ENCODE measurements at places on chromosomes 7 and 10.

GRCh38 chr7:107077699-107078516, 33.4 kb downstream of the PRKAR2B start:
- no peak for DNase-seq

GRCh38 chr7:32928785-32929298, 28.4 kb upstream of the FKBP9 start:
- no peak for DNase-seq

- no peak for DNase-seq
These were observed 28.8 kb upstream of the GPR26 start for GRCh38 chr10:123637326-123637880.

DNA sequence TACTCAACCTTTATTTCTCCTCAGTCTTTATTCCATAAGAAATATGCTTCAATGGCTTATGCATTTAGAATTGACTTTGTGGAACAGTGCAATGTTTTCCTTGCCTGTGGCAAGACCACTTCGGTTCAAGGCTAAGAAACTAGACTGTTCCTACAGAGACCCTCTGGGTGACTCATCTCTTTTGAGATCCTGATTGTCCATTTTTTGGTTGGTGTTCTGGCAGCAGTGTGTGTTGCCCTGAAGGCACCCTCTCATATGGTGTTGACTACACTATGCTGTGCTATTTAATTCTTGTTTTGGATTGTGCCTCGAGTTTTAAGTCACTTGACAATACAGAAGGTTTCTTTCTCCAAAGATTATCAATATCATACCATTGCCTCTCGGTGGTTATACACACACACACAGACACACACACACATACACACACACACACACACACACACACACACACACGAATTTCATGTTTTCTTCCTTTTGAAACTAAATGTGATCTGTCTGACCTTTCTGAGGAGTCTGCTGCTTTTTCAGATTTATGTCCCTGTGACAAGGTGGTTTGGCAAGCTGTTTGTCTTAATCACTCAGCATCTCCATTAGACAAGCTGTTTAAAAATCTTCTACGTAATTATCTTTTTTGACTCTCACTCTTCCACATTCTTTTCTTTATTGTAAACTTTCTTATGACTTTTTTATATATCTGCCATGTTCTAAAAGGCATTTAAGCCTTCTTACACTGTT, 187.2 kb downstream of the VTI1A start:
- DNase-seq = no peak

- DNase-seq = no peak
These were observed 47.6 kb upstream of the PDCD4 start for GRCh38 chr10:110824152-110824441.

DNA sequence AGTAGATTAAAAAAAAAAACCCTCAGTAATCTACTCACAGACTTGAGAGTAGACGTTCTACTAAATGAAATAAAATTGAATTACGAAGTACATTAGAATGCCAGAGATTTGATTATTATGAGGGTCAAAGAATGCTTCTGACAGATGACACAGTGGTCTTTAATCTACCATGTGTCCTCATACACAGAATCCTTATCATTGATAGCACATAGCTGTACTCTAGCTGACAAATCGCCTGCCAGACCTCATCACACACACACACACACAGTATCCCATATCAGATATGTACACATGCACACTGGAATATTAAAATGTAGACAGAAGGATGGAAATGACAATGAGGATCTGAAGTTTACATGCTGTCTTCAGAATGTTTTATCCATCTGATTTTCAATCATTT, 104.6 kb downstream of the SORCS1 start:
- no peak for DNase-seq

- DNase-seq = no peak
These were observed 45.2 kb upstream of the NPFFR1 start for GRCh38 chr10:70328967-70329366.

GRCh38 chr7:100266576-100267354, 40.7 kb upstream of the SPDYE3 start:
- no peak for DNase-seq

DNA sequence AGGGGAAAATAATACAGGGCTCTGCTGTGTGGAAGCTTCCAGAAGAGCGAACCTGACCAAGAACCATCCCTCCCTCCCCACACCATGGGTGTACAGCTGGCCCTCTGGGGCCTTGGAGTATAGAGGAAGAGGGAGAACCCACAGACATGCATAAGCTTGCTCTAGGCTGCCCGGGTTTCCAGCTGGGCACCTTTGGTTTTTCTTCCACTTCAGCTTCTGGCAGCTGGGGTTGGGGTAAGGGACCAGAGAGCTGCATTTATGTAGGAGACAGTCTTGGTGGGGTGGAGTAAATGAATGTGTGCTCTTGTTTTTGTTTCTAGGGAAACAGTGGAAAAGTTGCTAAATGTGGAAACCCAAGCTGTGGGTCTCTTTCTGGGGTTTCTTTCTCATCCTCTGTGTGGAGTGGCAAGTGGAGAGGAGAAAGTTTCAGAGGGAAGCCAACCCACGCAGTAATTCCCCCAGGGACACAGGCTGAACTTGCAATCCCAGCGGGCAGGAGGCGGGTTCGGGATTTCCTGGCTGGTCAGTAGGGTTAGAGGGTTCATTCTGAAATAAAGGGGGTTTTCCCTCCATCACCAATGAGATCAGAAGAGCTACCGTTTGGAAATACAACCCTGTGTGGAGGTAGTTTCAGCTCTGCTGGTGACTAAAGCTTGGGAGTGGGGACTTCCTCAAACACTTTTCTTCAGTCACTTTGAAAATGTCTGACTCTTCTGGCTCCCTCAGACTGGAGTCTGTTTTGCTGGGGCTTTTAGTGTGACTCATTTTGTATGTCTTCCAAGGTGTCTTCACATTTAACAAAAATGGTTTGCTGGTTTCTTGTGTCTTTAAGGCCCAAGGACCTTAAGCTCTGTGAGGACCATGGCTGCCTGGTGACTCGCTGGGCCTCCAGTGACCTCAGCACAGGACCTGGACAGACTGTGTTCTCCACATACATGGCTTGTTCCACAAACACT, 22.2 kb upstream of the SRGN start:
- no peak for DNase-seq

DNA sequence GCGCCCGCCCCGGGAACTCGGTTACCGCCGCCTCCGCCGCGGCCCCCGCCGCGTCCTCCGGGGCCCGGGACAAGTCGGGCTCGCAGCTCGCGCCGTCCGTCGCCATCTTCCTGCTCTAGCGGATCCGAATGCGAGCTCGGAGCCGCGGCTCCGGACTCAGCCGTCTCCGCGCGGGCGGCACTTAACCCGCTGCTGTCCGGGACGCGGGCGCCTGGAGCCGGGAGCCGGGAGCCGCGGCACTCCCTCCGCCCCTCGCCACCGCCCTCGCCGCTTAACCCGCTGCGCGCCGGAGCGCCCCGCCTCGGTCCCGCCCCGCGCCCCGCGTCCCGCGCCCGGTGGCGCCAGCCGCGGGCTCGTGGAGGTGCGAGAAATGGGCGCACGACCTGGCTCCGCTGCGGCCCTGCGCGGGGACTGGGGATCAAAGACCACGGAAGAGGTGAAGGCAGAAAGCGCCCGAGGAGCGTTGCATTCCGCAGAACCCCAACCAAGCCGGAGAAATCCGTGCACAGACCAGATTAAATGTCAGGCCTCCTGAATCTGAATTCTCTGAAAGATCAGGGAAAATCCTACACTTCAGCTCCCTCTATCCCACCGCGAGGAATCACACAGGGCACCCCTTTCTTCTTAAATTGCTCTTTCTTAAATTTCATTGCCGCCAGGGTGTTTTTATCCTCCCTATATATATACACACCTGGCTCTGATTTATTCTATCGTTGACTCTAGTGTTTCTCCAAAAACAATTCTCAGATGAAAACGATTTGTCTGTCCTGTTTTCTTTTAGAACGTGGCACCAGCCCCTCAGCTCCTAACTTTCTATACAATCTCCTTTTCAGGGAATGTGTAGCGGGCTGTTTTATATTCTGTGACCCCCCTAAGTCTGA, at the start of gene CTTNBP2:
TSS of gene CTTNBP2 (minus strand) at position 132 of the 881 bp plus-strand sequence. CDS start at position 106, 26 bp downstream.
- peak; percentile 45 for DNase-seq

DNA sequence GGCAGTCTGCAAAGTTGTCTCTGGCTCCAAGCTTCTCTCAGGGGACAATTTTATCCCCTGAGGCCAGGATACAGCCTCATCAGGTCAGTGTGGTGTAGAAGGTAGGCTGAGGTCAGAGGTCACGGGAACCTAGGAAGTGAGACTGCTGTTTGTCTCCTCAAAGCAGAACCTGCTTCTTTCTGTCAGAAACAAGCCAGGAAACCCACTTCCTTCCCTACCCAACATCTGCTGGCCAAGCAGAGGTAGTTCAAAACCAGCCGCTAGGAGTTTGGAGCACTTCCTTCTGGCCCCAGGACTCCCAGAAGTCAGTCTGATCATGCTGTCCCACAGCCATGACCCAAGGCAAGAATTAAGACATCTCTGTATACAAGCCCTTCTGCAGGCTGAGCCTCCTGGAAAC, 12.2 kb downstream of the CLRN3 start:
- no peak for DNase-seq

DNA sequence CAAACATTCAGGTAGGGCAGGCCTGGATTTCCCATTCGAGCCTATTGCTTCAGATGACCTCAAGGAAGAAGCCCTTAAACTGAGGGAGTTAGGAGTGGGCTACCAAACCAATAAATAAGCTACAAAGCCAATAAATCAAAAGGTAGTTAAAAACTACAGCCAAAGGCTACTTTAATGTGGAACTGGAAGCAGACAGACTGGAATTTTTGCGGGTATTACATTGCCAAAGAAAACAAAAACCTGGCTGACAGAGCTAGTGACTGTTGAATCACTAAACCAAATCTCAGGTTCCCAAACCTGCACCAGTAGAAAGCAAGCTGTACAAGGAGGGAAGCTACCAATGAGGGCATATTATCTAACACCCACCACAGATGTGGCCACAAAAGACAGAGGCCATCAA, 315.6 kb downstream of the GRM8 start:
- no peak for DNase-seq

All from right renal pelvis (tissue), 4 donors.